Eye (tissue), 1 donor: ENCODE measurements at places on chromosomes 6 and 20.

DNA sequence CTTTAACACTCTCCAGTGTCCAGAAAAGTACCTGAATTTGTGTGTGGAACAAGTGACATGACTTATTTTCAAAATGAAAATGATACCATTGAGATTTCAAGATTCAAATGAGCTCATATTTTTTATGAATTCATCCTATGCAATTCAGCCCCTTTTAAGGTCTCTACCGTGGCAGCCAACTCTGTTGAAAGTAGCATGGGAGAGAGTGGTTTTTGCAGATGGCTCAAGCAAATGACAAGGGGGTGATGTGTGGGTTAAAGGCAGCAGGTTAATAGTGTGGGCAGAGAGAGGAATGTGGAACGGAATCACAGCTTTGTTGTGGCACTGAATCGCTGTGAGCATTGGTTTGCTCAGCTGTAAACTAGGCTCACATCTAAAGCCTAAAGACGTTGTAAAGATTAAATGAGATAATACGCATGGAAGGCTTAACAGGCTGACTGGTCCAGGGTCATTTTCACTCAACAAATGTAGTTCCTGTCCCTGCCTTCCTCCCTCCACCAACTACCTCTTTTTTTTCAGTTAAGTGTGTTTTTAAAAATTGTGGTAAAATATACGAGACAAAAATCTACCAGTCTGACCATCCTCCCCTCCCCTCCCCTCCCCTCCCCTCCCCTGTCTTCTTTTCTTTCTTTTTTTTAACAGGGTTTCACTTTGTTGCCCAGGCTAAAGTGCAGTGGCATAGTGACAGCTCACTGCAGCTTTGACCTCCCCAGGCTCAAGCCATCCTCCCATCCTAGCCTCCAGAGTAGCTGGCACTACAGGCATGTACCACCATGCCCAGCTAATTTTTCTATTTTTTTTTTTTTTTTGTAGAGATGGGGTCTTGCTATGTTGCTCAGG, 114.7 kb upstream of the ZNF217 start:
- DNase-seq = peak; percentile 40

DNA sequence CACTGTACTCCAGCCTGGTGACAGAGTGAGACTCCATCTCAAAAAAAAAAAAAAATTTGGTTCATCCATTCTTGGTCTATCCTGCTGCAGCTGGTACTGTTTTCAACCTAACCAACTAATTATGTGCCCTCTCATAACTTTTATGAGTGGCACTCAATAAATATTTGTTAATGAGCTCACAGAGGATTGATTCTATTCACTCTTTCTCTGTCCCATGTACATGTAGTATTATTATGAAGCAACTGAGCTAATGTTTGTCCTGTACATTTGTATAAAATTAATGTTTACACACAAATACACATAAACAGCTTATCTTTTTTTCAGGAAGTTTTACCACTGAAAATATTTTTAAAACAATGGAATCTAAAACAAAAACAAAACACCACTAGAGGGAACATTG, 10.1 kb downstream of the RIPOR2 start:
- DNase-seq = no peak

DNA sequence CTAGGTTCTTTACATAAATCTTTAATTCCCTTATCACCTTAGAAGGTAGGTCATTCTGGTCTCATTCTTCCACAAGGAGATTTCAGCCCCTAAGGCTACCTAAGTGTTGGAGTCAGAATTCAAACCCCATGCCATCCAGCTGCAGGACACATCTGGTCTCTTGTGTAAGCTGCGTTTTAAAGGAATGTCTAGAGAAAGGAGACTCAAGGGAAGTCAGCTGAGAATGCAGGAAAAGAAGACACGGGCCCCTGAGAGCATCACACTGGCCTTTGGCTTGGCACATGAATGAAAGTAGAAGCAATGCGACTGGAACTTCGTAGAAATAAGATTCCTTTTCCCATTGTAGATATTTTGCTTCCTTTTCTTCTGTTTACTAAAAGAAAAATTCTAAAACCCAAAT, 76.7 kb upstream of the SYNJ2 start:
- no peak for DNase-seq

DNA sequence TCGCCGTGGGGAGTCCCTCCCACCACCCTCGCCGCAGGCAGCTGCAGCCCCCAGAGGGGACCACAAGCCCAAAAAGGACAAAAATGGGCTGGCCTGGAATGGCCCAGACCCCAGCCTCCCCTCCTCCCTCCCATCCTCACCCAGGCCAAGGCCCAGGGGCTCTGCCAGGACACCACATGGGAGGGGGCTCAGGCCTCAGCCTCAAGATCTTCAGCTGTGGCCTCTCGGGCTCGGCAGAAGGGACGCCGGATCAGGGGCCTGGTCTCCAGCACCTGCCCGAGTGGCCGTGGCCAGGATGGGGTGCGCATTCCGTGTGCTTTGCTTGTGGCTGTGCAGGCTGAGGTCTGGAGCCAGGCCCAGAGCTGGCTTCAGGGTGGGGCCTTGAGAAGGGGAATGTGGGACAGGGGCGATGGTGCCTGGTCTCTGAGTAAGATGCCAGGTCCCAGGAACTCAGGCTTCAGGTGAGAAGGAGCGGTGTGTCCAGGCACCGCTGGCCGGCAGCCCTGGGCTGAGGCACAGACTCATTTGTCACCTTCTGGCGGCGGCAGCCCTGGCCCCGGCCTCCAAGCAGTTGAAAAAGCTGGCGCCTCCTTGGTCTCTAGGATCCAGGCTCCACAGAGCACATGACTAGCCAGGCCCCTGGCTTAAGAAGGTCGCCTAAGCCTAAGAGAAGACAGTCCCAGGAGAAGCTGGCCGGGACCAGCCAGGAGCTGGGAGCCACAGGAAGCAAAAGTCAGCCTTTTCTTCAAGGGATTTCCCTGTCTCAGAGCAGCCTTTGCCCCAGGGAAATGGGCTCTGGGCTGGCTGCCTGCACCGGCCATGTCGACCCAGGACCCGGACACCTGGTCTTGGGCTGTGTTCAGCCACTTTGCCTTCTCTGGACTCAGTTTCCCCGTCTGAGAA, 35.2 kb upstream of the MRGBP start:
- peak; percentile 60 for DNase-seq

- no peak for DNase-seq
These were observed 174.1 kb downstream of the PKHD1 start for GRCh38 chr6:51913265-51913664.

GRCh38 chr6:157273756-157274470, 49.4 kb downstream of the TMEM242 start:
- DNase-seq = peak; percentile 31

- DNase-seq = peak; percentile 84
These were observed 27.5 kb upstream of the BCLAF1 start for GRCh38 chr6:136317021-136317694.

GRCh38 chr6:83252719-83253118, 59.6 kb downstream of the RWDD2A start:
- DNase-seq = no peak

- DNase-seq = no peak
These were observed 771.4 kb upstream of the MMS22L start for GRCh38 chr6:98054453-98054852.

DNA sequence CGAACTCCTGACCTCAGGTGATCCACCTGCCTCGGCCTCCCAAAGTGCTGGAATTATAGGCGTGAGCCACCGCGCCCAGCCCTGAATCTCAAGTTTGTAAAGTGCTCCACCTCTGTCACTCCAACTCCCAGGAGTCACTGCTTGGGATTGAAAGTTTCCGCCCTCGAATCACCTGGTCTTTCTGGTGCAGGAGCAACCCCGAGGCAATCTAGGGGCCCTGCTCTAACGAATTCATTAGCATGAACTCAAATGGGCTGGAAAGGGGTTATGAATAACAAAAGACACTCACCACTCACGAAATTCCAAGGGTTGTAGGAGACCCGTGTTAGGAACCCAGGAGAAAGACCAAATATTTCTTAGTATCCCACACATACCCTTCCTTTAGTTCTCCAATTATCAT, 26.1 kb downstream of the RBCK1 start:
- no peak for DNase-seq
